NCI-H345 (cell line): ENCODE measurements at places on chromosomes 12 and 14.
A peak's percentile ranks its signal among the peaks of the same experiment; 100 is the strongest.

- no peak for DNase-seq
These were observed at the start of gene AQP5 for GRCh38 chr12:49961111-49961922. Gene AQP5, plus strand, starts transcription at chr12:49961872. Its CDS starts 146 bp downstream, at chr12:49962018.

DNA sequence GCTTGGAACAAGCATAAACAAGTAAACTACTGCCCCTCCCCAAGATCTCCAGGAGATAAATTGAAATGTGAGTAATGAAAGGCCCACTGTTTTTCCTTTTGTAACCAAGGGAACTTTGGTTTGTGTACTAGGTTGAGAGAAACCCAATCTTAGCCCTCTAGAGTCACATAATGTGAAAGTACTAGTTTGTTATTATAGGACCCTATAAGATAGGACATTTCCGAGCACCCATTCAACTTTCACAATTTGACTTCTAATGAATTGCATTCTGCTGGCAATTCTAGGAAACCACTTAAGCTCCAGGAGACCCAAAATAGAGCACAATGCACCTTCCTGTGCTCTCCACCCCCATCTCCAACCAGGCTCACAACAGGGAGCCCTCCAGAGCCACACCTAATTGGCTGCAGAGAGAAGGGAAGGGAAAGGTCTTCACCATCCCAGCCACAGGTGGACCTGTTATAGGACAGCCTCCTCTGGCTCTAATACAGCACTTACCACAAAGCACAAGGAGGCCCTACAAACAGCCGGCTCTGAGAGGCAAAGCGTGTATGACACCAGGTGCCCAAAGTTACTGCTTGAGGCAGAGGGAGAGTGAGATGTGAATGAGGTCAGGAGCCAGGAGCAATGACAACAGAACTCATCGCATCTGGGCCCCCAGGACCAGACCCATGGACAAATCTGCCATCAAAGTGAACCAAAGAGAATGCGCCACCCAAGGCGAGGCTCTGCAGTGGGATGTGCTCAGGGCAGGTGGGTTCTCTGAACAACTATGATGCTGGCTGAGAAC lies 163.3 kb upstream of the NTF3 start:
- DNase-seq = peak; percentile 83

DNA sequence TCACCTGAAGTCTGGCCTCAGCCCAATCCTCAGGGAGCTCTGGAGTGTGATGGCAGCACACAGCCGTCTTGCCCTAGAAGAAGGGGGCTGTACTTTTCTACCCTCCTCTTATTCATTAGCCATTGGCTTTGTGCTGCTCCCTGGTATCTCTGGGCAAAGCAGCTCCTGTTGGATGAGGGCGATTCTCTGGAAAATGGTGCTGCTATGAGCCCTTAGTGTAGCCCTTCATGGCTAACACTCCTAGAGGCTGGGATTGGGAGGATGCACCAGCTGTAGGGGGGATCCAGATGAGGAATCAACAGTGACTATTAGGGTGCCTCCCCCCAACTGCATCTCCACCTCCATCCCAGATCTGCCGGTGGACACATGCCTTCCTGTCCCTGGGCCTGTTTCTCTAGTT lies 32.6 kb downstream of the RPH3A start:
- DNase-seq = no peak

- no peak for DNase-seq
These were observed 14.5 kb upstream of the PSMD9 start for GRCh38 chr12:121874071-121874470.

GRCh38 chr12:16881986-16882570 lies 276.1 kb upstream of the LMO3 start:
- DNase-seq = peak; percentile 26

- no peak for DNase-seq
These were observed 17.0 kb downstream of the ZDHHC22 start for GRCh38 chr14:77124345-77125280.

- DNase-seq = no peak
These were observed 67.6 kb upstream of the AMN1 start for GRCh38 chr12:31796270-31796951.

DNA sequence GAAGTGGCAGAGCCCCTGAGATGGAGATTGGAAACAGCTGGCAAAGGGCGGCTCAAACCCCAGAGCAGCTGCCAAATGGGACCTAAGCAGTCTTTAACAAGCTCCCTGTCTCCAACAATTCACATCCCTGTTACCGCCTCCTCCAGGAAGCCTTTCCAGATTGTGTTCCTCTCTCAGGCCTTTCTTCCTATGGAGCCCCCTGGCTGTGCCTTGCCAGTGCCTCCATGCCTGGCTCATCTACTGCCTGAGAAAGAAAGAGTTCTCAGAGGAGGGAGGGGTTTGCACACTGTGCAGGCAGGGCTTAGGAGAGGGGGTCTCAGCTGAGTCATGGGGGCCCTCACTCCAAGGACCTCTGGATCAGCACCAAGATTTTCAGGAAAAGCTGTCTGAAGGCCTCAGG lies 8.8 kb upstream of the KRT74 start:
- DNase-seq = no peak

DNA sequence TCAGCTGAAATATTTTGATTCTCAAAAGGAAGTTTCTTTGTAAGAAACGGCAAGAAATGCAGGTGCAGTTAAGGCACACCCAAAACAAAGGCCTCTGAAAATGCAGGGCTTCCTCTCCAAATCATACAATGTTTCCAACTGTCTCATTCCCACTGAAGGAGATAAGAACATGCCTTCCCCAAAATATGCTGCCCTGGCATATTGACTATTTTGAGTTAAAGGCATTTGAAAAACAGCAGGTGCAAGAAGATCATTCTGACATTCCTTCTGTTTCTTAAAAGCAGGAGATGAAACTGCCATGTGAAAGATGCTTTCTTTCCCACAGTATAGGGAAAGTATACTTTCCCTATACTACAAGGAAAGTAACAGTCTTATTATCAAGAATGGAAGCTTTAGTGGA lies 33.4 kb upstream of the VASH1 start:
- DNase-seq = no peak

GRCh38 chr14:93943052-93943451 lies 15.9 kb downstream of the FAM181A start:
- DNase-seq = no peak

DNA sequence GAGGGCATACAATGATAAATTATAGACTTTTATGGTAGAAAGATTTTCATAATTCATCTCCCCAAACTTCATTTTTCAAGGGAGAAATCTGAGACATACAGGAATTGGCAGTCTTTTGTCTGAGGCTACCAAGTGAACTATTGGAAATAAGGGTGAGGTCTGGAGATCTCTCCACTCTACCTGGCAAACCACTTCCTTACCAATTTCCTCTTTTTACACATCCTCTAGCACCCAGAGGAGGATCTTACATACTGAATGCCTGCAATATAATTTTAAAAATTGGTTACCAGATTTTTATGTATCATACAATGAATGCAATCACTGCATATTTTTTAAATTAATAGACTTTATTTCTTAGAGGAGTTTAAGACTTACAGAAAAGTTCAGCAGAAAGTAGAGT lies 6.6 kb downstream of the PDE6H start:
- DNase-seq = no peak

DNA sequence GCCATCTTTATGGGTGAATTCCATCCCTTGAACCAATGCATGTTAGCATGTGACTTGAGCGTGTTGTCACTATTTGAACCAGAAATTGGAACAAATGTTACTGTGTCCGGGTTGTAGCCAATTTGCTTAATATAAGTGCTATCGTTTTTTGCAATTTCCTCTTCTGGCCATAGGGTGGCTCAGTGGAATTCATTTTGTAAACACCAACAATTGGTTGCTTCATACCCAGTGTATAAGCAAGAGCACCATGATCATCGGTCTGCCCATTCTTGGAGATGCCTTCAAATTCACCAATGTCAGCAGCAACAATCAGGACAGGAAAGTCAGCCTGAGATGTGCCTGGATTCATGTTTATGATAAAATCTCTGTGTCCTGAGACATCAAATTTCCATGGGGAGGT lies 5.0 kb upstream of the NEDD1 start:
- DNase-seq = no peak

DNA sequence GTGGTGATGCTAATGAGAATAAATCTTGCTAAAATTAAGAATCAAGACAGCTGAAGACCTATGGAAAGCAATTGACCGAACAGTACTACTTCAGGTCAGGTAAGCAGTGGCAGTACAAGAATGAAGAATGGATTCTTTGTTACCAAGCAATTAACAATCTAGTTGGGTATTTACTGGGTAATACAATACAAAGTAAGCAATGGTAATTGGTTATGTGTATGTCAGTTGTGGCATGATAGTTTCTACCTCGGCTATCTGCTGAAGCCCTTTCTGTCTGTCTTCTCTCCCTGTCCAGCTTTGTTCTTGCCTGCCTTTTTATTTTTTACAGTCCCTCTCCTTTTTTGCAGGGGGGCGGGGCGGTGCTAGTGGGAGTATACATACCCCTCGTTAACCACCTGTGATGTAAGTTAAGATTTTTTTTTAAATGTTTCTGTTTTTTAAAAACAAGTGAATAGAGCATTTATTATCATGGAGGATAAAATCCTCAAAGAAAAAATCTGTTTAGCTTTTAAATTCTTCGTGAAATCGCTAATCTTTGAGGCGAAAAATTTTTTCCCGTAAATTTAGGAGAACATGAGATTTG lies 75.9 kb downstream of the RCOR1 start:
- no peak for DNase-seq

DNA sequence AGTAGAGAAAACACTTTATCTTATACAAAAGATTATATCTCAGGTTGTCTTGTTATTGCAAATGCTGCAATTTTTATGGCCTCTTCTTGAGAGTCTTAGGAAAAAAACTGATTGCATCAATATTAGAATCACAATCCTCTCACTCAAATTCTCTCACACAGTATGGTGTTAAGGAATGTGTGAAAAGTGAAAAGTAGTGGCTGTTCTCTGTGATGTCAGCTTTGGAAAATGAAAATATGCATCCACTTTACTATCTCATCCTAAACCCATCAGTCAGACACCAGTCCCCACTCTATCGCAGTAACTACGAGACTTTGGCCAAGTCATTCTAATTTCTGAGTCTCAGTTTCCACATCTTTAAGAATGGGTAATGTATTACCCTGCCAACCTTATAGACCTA lies 32.6 kb upstream of the NTF3 start:
- no peak for DNase-seq

DNA sequence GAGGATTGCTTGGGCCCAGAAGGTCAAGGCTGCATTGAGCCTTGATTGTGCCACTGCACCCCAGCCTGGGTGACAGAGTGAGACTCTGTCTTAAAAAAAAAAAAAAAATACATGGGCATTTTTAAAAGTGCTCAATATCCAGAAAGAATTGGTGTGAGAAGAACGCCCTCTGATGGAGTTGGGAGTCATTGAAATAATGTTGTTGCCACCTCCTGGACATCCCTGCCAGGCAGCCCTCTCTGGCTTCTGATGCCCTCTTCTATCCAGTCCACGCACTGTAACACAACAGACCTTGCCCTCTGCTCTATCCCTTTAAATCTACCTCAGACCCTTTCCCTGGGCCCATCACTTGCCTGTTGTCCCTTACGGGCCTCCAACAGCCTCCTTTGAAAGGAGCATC lies 4.9 kb downstream of the PTGDR start:
- no peak for DNase-seq

DNA sequence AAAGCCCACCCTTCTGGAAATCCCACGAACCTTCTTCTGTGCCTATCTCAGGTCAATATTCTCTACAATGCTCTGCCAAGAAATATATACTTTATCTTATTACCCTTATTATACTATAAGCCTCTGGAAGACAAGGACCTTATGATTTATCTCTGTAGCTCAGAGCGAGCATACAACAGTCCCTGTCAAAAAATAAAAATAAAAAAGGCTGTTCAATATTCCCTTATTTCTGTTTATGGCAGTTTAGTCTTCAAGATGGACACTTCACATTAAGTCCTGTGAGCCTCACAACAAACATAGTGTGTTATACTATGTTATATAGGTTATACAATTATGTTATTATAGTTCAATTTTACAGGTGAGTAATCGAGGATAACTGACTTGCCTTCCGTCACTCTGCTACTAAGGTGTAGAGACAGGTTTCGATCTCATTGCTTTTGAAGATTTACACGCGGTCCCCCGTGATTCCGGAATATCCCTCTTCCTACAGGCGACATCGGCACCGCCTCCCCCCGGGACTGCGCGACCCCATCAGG lies 562 bp downstream of the EAPP start:
- no peak for DNase-seq

DNA sequence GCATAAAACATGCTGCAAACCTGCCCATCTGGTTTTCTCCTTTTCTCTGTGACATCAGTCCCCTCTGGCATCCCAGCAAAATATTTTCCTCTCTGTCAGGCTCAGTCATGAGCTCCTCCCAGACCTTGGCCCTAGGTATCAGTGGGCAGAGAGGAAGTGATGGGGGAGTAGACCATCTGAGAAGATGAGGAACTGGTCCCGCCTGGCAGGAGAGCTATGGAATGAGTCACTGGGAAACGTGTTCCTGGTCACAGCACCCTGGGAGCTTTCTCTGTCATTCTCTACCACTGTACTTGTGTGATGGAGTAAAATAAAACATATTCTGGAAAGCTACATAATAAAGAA lies 5.0 kb upstream of the SRSF9 start:
- DNase-seq = no peak

- no peak for DNase-seq
These were observed 4.9 kb upstream of the MRPL52 start for GRCh38 chr14:22824711-22825359.

GRCh38 chr12:91685917-91686316 lies 459.7 kb downstream of the BTG1 start:
- DNase-seq = no peak

- DNase-seq = no peak
These were observed 55.6 kb downstream of the NIN start for GRCh38 chr14:50775357-50775756.

DNA sequence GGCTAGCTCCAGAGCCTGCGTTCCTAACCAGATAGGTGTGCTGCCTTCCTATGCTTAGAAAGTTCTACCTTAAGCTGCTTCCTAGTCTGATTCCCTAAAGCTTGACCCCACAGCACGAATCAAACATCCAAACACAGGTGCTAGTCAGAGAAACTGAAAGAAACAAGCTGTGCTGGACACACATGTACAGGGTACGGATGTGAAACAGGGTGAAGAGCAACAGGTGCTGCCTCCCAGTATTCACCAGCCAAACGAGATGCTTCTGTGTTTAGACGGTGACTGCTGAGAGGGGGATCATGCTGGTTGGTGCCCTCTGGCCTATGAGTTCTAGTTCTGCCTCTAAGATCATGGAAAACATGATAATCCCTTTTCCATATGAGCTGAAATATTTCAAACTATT lies 105.3 kb downstream of the GRIP1 start:
- DNase-seq = no peak
